ENCODE measurements at places on chromosomes 12 and 14. TPM values are rescaled to one million over a fixed set of nuclear protein-coding genes. Genes with fewer than 3 reads are reported as not detected.

DNA sequence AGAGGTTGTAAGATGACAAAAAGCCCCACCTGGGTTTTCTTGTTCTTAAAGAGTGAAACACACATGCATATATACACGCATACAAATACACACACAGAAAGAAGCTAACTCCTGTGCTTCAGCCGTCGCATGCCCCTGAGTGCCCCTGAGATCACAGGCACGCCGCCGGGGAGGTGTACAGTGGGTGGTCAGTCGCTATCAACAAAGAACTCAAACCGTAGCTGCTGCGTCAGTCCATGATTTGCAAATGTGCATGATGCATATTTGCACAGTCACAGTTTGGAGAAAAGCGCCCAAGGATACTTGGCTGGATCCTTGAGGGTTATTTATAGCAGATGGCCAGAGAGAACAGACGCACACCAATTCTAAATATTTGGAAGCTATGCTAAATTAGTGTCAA lies 206.9 kb downstream of the TMEM132D start:
- DNase-seq: no peak

DNA sequence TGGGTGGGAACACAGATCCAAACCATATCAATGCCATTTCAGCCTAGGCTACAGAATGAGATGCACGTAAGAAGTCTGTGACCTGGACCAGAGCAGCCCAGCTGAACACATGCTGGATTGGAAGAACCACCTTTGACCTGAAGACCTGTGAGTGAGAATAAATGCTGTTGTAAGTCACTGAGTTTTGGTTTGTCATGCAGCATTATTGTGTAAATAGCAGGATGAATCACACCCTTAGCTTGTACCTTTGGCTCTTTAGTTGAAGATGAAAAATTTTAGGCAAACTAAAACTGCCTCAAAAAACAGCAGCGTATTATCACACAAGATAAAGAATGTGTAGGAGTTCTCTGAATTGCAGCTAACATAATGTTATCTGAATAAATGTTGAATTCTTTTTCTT lies 199.4 kb upstream of the LRIG3 start:
- no peak for DNase-seq

PZP gene
- polyA plus RNA-seq: 0.73 TPM

DNA sequence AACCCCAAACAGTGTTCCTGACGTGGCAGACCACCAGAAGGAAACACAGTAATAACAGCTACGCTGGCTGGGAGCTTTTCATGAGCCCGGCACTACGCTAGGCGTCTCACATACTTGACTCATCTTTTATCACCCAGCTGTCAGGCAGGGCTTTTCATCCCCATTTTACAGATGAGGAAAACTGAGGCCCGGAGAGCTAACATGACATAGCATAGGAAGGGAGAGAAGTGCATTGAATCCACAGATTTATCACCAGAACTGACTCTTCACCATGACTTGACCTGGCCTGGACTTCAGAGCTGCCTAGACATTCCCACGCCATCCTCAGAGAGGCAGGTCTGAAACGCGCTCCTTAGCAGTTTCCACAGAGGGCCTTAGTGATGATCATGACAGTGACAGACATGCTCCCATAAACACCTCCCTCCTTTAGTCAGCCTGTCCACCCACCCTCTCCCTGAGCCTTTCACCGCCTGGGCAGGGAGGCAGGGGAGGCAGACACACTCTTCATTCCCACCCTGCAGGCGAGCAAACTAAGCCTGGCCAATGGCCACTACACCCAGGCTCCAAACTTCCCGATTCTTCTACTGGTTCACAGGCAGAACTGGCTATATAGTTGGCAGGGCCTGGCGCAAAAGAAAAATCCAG lies 56.2 kb downstream of the RBM19 start:
- no peak for DNase-seq

- no peak for DNase-seq
These were observed 54.3 kb downstream of the TTC9 start for GRCh38 chr14:70696026-70696425.

NINJ2 gene
- polyA plus RNA-seq: 4.4 TPM

GRCh38 chr12:49733219-49734017 lies 7.9 kb upstream of the TMBIM6 start:
- no peak for DNase-seq

- DNase-seq: no peak
These were observed 22.3 kb upstream of the ELK3 start for GRCh38 chr12:96171905-96172304.

GLIPR1L1 gene
- not detected for polyA plus RNA-seq

- no peak for DNase-seq
These were observed 160.0 kb upstream of the FBXO33 start for GRCh38 chr14:39592116-39592789.

DNA sequence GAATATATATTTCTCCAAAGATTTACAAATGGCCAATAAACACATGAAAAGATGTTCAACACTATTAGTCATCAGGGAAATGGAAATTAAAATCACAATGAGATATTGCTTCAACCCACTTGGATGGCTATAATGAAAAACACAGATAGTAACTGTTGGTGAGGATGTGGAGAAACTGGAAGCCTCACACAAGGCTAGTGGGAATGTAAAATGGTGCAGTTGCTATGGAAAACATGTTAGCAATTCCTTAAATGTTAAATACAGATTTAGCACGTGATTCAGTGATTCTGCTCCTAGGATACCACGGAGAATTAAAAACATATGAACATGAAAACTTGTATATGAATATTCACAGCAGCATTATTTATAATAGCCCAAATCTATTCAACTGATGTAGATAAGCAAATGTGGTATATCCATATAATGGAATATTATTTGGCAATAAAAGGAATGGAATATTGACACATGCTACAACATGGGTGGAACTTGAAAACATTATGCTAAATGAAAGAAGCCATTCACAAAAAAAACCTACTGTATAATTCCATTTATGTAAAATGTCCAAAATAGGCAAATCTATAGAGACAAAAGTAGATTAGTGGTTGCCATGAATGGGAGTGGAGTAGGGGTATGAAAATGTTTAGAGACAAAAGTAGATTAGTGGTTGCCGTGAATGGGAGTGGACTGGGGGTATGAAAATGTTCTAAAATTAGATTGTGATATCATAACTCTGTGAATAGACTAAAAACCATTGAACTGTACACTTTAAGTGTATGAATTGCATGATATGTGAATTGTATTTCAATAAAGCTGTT lies 227.1 kb upstream of the DDHD1 start:
- no peak for DNase-seq

PELI2 gene
- 9.9 TPM for polyA plus RNA-seq

DNA sequence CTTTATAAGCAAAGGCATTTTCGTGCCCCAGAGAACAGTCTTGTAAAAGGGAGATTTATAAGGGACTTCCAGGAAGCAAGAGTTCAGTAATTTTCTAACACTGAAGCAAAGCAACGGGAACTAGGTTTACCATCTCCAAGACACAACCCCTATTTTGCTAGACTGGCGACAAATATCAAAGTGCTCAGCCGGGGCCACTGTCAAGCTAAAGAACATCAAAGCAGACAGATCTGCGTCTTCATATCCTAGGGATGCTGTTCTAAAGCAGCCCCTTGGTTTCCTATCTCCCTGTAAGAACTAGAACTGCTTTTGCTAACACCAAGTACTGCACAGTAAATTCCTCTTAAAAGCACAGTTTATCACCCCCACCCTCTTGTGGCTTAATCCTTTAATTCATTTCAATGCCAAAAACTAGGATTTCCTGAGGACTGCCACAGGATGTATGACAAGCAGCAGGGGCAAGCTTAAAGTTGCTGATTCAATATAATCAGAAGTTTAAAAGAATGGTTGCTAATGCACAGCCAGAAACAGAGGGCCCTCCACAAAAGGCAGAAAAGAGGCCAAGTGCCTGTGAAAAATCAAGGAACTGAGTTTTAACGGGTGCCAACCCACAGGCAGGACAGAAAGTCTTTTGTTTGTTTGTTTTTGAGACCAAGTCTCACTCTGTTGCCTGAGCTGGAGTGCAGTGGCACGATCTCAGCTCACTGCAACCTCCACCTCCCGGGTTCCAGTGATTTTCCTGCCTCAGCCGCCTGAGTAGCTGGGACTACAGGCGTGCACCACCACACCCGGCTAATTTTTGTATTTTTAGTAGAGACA lies 44.0 kb upstream of the ISM2 start:
- DNase-seq: peak; percentile 91

GRCh38 chr12:31322801-31323207 lies 3.1 kb downstream of the SINHCAF start:
- peak; percentile 52 for DNase-seq

DNA sequence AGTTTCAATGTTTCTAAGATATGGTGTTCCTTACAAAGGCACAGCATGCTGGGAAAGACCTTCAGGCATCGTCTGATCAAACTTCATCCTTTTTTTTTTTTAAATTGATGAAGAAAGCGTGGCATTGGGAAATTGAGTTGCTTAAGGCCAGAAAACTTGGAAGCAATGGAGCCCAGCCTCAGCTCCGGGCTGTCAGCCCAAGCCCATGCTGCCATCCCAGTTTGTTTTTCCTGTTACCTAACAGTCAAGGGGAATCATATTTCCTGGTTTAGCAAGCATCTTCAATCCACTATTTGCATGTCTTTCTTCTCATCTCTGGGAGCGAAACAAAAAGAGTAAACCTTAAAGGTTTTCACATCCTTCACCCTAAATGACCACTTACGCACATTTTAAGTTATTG lies 200.2 kb downstream of the CHST11 start:
- DNase-seq: no peak

NABP2 gene
- polyA plus RNA-seq: 55.3 TPM
